ENCODE measurements at places on chromosomes 3 and 15.

- no peak for DNase-seq
Observed at GRCh38 chr15:45156744-45157455, 27.1 kb downstream of the DUOX1 start.

- no peak for DNase-seq
Observed at GRCh38 chr3:11009898-11010297, 17.4 kb downstream of the SLC6A1 start.

GRCh38 chr3:135908225-135908624 is 57.3 kb upstream of the PPP2R3A start:
- no peak for DNase-seq

GRCh38 chr3:37542772-37543449 is 318.8 kb upstream of the CTDSPL start:
- no peak for DNase-seq

- no peak for DNase-seq
Observed at GRCh38 chr3:111936967-111937366, 41.9 kb upstream of the ABHD10 start.

DNA sequence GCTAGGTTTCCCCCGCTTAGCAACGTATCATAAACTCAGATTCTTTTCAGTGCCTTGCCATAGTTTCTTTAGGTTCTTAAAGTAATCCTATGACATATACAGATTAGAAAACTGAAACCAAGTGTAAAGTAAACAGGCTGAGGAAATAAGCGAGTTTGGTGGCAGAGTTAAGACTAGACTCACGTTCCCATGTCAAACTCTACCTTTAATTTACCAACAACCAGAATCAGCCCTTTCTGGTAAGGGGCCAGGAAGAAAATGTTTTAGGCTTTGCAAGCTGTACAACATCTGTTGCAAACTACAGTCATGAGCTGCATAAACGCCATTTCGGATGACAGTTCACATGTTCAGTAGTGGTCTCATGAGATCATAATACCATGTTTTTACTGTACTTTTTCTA is 128.0 kb upstream of the PRICKLE2 start:
- no peak for DNase-seq

DNA sequence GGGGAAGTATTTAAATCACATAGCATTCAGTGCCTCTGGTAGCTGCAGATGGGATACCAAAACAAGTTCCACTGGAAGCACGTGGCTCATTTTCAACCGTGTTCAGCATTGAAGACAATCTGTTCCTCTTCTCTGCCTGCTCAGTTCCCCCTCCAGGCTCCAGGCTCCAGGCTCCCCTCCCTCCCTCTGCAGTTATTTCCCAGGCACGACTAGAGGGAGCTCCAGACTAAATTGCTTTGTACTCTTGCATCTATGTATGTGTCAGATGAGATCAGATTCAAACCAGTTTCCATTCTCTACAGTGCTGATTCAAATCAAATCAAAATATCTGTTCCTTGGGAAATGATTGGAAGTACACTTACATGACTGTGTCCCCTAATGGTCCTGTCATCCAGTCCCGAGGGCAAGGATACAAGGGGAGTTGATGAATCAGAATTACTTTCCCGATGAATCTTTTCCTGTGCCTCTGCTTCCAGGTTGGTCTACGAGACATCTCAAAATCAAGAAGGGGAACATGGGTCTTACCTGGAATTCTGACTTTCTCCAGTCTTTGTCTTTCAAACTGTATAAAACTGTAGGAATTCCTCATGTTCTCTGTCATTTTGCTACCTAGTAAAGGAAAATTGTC is 600.5 kb downstream of the EDEM1 start:
- DNase-seq, result no peak

DNA sequence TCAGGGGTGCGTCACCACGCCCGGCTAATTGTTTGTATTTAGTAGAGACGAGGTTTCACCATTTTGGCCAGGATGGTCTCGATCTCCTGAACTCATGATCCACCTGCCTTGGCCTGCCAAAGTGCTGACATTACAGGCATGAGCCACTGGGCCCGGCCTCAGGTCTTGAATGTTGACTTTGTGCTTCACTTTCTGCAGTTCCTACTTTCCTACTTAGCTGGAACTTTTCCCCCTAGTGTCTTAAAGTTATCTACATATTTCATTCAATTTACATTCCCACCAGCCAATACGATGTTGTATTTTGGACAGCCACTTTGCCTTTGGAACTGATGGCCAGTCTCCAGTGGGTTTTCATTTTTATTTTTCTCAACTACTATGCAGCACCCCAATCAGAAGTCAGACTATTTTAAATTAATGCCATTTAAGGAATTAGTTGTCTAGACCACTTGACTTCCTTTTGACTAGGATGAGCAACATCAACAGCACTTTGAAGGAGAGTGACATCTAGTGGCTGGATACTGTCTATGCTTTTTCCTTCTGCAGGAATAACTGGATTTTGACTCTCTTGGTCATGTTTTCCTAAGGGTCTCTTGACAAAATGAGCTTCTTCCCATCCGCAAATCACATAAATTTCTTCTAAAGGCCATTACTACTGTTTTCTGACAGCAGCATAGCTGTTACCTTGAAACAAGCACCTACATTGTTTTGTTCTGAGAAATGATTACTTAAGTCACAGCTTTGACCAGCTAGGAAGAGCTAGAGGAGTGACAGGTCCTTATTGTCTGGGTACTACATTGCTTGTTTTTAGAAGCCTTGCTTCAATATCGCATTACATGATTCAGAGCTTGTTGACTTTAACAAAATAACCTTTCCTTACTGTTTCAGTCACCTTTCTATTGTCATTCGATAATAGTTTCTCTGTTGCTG is 140.2 kb downstream of the ITPR1 start:
- DNase-seq, result no peak
